ENCODE measurements at places on chromosomes 11 and 22. TPM values are rescaled to one million over a fixed set of nuclear protein-coding genes. Genes with fewer than 3 reads are reported as not detected.

The GAB4 gene
- not detected for total RNA-seq

The OR2AG1 gene
- not detected for total RNA-seq

The PHRF1 gene
- total RNA-seq, result 42.6 TPM

The ENTHD1 gene
- total RNA-seq, result not detected

The KLHL35 gene
- total RNA-seq, result 36.0 TPM

The KRTAP5-8 gene
- total RNA-seq, result not detected

The CBX6 gene
- total RNA-seq, result 37.9 TPM

The DUSP8 gene
- total RNA-seq, result 8.8 TPM

The ALX4 gene
- 0.31 TPM for total RNA-seq

The CCDC15 gene
- total RNA-seq, result 3.8 TPM

The OR6T1 gene
- total RNA-seq, result not detected

The PARVB gene
- 7.2 TPM for total RNA-seq

The MS4A15 gene
- total RNA-seq, result not detected

The APOBEC3F gene
- total RNA-seq, result not detected

The SPDYC gene
- not detected for total RNA-seq

The VSIG10L2 gene
- not detected for total RNA-seq

The SLC22A9 gene
- not detected for total RNA-seq

The PNPLA5 gene
- total RNA-seq, result not detected
